Pulmonary artery endothelial cell (primary cell): ENCODE measurements at places on chromosomes 1 and 21.

DNA sequence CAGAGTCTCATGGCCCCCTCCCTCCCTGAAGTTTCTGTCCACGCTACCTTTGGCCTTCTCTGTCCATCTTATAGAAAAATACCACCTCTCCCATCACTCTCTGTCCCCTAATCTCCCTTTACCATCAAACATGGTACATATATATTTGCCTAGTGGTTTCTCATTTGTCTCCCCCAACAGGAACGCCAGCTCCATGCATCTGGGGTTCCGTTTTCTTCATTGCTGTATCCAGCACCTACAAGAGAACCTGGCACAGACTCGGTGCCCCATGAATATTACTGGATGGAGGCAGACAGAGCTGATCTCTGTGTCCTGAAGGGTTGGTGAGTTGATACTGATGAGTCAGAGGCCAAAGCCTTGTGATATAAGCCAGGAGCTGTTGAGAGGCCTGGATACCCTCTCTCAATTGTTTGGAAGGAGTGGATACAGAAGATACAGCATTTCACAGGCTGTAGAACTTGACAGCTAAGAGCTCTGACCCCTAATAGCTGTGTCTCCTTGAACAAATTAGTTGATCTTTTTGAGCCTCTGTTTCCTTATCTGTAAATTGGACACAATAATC, 21.9 kb downstream of the HEYL start:
- no peak for DNase-seq

DNA sequence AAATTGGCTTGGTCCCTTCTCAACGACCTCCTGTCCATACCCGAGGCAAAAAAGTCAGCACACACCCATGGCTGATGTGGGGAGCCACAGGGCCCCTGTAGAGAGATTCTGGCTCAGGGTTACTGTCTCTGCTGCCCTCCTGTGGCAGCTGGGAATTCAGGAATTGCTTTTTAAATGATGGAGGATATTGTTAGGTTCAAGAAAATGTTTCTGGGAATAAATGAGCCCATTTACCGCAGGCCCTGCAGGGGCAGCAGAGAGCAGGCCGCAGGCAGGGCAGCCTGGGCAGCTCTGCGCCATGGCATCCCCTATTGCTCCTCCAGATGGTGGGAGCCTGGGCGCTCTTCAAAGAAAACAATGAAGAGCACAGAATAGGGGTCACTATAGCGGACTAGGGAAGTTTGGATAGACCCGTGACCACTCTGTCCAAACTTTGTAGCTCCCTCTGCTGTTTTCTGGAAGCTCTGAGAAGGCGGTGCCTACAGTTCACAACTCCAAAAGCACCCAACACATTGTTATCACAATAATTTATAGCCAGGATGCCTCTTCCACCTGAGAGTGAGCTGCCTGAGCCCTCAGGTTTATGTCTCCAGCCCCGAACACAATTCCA, 201.1 kb downstream of the BACH1 start:
- DNase-seq, result no peak

DNA sequence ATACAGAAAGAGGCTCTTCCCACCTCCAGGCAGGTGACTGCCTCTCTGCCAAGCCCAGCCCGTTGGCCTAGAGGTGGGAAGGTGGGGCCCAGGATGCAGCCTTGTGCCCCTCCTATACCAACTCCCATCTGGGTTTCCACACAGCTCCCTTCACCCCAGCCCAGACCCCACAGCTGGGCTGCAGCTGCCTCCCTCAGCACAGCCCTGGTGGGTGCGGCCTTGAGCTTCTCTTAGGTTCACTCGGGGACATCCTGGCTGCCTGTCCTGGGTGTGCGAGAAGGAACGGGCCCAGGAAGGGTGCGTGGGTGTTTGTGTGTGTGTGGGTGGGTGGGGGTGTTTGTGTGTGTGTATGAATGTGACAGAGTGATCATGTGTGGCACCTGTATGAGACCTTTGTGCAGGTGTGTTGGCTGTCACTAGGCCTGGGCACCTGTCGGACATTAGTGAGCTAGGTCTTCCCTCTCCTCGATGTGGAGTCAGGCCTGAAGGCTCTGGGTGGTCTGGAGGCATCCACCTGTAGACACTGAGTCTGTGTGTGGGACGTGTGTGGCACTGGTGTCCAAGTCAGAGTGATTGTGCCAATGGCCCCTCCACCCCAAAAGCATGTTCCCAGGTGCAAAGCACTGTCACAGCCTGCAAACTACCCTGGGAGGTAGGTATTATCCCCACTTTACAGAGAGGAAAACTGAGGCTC, 30.7 kb downstream of the FOXO6 start:
- no peak for DNase-seq

GRCh38 chr1:174008979-174009378, 13.2 kb downstream of the RC3H1 start:
- no peak for DNase-seq

DNA sequence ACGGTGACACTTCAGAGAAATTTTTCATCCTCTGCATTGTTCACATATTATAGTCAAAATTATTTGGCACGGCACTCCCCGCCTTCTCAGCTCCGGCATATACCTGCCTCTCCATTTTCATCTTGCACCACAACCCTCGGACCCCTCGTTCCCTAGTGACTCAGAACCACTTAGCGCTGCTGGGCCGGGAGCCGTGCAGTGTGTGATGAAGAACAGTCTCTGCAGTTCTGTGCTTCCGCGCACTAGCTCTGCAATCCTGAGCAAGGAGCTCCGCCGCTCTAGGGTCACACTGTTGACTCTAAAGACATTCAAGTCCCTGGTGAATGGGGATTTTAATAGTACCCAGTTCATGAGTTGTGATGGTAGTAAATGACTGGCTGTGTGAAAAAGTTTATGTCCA, 221.2 kb downstream of the SLC35F3 start:
- no peak for DNase-seq

DNA sequence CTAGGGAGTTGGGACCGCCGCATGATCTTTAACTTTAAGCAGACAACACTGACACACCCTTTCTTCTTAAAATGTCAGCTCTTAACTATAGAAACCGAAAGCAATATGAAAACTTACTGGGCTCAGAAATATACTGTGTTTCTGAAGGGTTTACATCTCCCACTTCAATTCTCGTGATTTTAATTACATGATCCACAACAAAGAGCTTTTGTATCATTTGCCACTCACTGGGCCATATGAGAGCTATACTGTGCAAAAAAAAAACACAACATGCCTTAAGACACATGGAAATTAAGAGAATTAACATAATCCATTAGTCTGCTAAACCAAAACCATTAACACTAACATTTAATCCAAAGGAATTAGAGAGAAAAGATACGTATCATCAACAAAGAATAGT, 35.0 kb upstream of the RAP1GAP start:
- no peak for DNase-seq

- no peak for DNase-seq
These were observed 29.4 kb upstream of the TMPRSS2 start for GRCh38 chr21:41537356-41537755.

- DNase-seq, result no peak
These were observed 66.8 kb upstream of the BCL10 start for GRCh38 chr1:85343213-85343611.

DNA sequence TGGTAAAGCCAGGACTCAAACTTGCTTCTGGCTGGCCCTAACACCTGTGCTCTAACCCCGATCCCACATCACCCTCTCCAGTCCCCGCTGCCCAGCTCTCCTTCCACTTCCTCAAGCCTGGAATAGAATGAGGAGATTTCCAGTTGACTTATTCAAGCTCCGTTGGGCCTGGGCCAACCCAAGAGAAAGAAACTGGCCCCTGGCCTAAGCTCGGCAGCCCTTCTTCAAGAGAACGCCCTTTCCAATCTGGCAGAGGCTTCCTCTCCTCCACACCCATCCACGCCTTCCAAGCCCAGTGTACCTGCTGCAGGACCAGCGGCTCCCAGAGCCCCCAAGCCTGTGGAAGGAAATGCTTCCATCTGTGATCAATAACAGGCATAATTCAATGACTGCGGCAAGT, 51.9 kb downstream of the LRRN2 start:
- DNase-seq, result no peak

GRCh38 chr1:68210829-68211228, 21.5 kb downstream of the WLS start:
- no peak for DNase-seq

GRCh38 chr1:218339267-218339831, 5.8 kb upstream of the TGFB2 start:
- no peak for DNase-seq

- no peak for DNase-seq
These were observed 6.9 kb upstream of the PRKAA2 start for GRCh38 chr1:56638248-56638647.

DNA sequence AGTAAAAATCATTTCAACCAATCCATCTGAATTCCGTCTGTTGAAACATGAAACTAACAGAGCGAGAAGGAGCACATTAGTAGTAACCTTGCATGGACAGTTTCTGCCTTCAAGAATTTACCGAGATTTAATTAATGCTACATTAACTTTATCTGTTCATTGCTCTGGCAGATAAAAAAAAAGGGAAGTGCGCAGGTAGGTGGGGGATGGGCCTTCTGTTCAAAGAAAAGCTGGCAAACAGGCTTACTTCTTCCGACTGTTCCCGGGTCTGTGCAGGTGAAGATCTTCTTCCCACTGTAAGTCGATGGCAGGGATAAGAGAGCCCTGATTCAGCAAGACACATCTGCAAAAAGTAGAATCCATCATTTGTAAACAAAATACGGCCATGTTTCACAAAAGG, 172.6 kb upstream of the DMRTA2 start:
- DNase-seq, result no peak
